ENCODE measurements at places on chromosomes 2 and 18.

DNA sequence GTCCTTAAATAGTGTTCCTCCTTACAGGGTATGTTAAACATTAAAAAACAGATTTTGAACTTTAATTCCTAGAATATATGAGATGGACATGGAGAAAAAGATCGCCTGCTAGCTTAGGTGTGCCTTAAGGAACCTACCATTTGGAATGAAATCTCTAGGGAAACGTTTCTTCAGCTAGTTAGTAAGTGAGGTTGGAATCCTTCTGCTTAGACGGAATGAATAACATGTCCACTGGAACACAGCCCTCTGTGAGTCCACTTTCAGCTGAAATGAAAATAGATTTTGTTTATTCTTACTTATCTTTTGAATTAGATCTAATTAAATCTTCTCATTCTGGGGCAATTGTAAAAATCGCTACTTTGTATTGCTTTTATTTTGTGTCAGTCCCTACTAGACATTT lies 28.4 kb downstream of the NAB1 start:
- no peak for DNase-seq

GRCh38 chr2:181218401-181218821 lies 238.0 kb downstream of the UBE2E3 start:
- no peak for DNase-seq

DNA sequence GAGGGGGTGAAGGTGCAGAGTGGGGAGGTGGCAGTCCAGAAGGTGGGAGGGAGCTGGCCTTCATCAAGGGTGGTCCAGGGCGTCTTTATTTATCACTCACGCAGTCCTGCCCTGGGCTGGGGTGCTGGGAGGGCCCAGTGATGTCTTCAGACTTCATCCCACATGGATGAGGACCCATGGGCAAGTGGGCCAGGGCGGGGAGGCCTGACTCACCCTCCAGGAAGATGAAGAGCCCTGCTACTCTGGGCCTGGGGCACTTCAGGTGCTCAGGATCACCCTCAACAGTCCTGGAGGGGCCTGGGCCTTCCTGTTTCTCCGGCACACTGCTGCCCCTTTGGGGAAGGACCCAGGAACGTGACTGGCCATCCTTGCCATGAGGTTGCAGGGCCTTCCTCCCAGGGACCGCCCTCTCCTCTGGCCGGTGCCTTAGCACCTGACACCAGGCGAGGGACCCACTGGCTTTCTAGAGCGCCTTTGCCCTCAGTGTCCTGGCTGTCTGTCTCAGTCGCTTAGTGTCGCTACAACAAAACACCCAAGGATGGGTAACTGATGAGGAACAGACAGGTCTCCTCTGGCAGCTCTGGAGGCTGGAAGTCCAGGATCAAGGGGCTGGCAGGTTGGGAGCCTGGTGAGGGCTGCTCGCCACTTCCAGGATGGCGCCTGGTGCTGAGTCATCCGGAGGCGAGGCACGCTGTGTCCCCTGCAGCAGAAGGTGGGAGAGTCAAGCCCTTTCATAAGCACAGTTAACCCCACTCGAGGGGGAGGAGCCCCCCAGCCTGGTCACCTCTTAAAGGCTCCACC lies 57.8 kb upstream of the HS6ST1 start:
- no peak for DNase-seq

- DNase-seq: no peak
Observed at GRCh38 chr2:29113891-29114321, 1.3 kb upstream of the CLIP4 start.

DNA sequence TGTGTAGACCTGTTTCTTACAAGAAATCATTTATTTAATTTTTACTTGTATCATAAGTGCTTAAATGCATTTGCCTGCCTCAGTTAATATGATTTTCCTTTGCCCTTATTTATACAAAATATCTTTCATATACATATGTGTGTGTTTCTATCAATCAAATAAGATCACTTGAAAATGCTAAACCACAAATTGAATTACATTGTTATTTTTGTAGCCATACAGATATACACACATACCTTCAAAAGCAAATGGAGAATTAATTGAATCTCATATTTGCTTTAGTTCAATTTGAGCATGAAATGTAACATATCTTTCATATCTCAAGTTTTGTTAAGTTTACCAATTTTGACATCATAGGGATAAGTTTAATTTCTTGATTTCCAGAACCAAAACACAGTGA lies 755.8 kb upstream of the PIK3C3 start:
- DNase-seq: no peak

DNA sequence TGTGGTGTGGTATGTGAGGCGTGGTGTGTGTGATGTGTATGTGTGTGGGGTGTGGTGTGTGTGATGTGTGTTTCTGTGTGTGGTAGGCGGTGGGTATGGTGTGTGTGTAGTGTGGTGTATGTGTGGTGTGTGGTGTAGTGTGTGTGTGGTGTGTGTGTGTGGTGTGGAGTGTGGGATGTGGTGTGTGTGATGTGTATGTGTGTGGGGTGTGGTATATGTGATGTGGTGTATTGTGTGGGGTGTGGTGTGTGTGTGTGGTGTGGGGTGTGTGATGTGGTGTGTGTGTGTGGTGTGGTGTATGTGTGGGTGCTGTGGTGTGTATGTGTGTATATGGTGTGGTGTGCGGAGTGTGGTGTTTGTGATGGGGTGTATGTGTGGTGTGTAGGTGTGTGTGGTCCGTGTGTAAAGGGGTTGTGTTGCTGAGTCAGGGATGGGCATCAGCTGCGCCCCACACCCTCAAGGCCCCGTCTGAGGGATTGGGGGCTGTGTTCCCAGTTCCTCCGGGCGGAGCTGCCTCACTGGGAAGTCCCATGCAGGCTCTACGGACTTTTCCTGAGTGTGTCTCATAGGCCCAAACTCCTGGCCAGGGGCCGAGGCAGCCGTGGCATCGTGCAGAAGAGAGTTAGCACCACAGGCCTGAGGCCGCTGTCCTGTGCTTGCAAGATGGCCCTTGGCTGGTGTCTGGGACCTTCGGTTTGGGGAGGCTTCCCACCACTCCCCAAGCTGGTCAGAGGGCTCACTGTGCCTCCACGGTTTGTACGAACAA lies 18.2 kb upstream of the ARL4C start:
- no peak for DNase-seq

DNA sequence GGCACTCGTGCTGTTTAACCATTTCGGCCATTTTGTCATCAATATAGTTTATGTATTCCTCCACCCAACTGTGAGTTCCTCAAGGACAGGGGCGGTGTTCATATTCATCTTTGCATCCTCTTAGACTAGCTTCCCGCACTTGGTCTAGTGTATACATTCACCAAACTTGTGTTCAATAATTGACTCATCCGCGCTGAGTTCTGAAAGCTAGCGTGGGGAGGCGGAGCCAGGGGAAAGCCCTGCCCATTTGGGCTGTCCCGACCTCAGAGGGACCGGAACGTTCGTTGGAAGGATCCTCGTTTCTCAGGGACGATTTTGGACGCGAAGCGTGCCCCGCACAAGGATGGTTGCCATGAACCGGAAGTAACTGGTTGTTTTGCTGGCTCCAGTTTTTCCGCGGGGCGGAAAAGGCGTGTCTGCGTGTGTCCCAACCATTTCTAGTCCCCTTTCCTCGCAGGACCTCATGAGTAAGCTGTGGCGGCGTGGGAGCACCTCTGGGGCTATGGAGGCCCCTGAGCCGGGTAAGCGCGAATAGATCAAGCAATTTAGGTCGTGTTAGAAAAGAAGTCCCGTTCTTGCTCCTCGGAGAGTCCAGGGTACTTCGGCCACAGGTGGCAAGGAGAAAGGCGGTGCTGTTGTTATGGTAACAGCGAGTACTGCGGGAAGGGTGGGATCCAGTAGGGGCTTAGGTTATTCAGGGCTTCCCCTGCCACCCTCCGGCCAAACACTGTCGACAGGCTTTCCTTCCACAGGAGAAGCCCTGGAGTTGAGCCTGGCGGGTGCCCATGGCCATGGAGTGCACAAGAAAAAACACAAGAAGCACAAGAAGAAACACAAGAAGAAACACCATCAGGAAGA lies at the start of gene INO80B:
Gene INO80B (plus strand): TSS at position 434 of the 858 bp plus-strand sequence. CDS start 30 bp downstream, at position 464.
- peak; percentile 82 for DNase-seq

- no peak for DNase-seq
Observed at GRCh38 chr2:204453730-204454167, 91.5 kb upstream of the PARD3B start.

DNA sequence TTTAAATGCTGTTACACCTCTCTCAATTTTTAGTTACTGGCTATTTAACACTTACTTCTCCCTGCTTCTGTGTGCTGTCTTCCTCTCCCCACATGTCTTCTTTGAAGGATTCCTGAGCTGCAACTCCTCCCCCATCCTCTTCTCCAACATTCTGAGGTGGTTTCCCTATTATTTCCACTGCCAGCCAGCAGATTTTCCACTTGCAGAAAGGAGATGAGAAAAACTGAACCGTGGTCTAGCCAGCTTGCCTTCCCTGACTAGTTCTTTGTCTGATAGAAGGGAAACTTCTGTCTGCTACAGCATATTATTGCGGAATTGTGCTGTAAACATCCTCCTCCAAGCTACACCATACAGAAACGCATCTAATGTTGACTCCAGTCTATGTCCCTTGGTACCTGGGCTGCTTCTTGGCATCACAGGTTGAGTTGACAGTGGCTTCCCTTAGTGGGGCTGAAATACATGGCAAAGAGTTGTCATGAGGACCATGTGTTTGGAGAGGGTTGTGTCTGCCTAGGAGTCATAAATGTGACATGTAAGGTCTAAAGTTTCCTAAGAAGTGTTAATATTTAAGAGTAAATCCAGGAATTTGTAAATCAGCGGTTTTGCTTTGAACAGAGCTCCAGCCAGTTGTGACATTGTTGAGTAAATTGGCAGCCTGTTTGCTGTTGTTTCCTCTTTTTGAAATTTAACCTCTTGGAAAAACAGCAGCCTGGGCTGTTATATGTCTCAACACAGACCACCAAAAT lies 68.3 kb upstream of the RND3 start:
- no peak for DNase-seq

GRCh38 chr2:60051991-60052390 lies 501.5 kb downstream of the BCL11A start:
- no peak for DNase-seq

- peak; percentile 48 for DNase-seq
Observed at GRCh38 chr18:50429207-50429948, 54.5 kb downstream of the SKA1 start.

- no peak for DNase-seq
Observed at GRCh38 chr18:63284173-63284799, 35.3 kb downstream of the BCL2 start.

DNA sequence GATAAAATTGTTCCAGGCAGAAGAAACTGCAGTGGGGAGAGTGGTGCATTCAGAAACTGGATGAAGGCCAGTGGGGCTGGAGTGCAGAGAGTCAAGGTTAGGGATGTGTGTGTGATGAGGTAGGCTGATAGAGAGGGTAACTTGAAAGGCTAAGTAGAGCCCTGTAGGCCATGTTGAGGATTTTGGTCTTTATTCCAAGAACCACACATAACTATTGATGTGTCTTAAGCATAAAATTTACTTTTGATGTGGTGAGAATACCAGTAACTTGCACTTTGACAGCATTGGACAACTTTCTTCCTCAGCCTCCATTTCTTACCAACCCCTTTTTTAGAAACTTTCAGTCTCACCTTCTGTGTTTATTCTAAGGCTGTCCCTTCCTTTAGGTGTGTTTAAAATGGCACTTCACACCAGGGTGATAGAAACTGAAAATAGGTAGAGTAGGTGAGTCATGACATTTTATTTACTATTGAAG lies 22.6 kb downstream of the MTX2 start:
- no peak for DNase-seq

DNA sequence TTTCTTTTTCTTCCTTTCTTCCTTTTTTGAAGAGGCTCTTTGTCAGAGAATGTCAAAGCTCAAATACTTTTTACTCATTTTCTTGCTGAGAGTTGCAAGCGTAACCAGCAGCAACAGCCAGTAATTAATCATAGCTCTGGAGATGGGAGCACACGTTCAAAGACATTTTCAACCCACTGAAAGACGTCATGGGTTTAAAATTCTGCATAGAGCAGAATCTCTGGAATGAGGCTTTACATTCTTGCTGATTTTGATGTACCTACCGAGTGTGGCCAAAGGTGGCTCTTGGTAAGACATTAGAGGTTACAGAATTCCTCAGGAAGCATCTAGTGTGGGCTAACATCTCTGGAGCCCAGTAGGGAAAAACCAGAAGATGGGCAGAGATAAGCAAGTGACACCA lies 292.5 kb downstream of the MTX2 start:
- DNase-seq: no peak

DNA sequence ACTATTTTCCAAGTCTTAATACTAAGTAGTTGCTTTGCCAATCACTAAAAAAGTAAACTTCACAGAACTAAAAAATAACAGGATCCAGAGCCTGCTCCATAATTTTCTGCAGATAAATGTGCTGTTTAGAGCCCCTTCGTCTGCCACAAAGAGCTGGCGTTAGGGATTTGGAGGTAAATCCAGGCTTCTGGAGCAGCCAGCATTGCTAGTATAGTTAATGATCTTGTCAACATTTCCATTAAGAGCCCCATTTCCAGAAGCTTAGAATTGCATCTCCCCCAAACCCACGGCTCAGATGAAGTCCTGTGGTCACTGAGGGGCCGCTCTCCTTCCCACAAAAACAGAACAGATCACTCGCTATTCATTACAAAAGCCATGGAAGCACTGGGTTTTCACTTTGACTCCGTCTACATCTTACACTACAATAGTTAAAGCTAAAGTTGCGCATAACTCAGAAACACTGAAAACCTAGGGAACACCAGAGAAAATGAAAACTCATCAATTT lies 41.9 kb downstream of the ZNF516 start:
- peak; percentile 50 for DNase-seq

DNA sequence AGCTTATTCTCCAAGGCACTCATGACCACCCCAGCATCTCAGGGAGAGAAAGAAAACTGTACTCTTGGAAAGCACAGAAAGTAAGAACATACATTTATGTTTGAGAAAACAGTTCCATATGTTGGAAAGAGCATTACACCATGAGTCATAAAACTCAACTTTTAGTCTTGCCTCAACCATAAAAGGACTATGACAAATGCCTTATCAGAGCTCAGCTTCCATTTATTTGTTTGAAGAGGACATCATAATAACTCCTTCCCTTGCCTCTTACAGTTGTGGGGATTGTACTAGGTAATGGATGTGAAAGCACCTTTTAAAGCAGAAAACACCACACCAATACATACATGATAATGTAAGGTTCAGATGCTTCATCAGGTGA lies 370.8 kb downstream of the LNPK start:
- DNase-seq: no peak

GRCh38 chr18:51279367-51279984 lies 82.0 kb upstream of the MEX3C start:
- DNase-seq: no peak

DNA sequence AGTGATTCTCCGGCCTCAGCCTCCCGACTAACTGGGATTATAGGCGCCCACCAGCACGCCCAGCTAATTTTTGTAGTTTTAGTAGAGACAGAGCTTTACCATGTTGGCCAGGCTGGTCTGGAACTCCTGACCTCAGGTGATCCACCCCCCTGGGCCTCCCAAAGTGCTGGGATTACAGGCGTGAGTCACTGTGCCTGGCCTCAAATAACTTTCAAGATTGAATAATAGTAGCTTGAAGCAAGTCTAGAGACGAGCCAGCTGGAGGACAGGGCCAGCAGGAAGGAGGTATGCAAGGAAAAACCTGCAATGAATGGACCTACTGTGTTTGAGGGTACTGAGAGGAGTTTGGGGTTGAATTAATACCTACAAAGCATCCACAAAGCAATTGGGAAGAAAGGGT lies 87.5 kb downstream of the MSH2 start:
- no peak for DNase-seq
